ENCODE measurements at places on chromosomes 2 and 18.

DNA sequence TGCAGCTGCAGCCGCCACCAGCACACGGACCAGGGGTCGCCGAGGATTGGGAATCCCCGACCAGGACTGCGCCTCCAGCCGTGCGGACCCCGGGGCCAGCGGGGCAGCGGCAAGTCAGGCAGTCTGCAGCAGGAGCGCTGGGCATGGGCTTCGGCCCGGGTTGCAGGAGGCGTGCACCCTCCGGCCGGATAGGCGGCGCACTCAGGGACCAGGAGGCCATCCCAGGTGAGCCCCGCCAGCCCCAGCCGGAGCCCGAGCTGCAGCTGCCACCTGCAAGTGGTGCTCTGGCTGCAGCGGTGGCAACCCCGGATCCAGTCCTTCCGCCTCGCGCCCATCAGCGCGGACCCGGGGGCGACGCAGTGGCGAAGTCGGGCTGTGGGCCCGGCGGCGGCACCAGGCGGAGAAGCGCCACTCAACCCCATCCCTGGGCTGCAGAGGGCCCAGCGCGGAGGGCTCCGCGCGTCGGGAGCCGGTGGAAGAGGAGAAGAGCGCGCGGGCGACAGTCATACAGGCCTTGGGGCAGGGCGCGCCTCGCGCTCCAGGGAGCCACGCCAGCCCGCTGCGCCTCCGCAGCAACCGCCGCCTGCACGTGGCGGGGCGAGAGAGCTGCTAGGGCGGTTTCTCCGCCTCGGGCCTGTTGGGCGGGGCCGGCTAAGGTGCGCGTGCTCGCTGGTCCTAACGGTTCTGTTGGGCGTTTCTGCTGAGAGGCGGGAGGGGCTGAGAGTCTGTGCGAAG is 73.8 kb downstream of the RPIA start:
- DNase-seq, result no peak

- no peak for DNase-seq
These were observed 140.3 kb upstream of the DDX18 start for GRCh38 chr2:117674172-117674571.

DNA sequence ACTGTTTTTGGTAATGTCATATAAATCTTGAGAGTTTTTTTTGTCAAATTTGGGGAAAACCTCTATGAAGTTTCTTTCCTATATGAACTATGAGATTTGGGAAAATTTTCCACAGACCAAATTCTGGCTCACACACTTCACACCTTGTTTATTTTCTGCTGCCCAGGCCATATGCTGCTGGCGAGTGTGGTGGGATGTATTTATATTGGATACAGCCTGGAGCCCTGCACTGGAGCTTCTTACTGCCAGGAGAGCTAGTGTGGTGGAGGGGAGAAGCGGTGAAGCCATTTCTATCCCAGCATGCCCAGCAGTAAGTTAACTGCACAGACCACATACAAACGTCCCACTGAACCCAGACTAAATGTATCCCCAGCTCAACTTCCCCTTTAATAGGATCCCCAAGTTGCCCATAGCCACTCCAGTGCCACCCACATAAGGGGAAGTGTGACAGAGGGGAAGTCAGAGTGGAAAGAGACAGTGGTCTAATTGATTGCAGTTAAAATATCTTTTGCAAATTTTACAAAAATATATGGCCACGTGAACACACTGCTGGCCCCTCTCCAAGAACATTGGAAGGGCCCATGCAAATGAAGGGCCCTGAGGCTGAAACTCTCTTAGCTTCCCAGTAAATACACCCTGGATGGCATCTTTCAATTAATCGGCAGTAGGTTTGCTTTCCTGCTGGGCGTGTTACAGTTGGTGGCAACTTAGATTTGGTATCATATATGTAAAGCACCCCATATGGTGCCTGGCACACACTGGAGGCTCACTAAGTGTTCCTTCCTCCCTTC is 146.6 kb upstream of the ITGA6 start:
- DNase-seq, result no peak

GRCh38 chr2:8624855-8625398 is 56.9 kb upstream of the ID2 start:
- DNase-seq, result no peak

DNA sequence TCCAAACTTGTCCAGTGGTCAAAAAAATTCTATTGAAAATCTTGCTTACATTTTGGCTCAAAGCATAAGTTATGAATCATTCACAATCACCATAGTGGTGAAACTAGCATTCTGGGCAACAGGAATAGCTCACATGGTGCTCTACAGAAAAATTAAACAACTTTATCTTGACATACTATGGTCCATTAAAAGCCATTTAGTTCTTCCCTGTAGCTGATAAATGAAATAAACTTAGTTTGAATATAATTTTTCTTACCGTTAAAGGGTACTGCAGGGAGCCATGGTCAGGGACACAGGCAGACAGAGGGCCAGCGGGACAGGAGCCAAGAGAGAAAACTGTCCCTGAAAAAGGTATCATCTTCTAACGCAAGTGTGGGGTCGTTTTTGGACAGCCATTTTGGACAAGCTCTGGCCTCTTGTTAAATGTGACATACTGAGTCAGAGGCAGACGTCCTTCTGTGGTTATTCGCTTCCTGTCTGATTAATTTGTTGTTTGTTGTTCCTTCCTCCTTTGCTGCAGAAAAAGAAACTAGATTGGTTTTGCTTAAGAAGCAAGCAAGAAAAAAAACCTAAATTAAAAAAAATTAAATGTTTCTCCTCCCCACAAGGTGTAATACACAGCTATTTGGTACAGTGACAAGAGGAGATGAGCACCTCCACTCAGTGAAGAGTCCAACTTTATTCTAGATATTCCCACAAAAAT is at the start of gene WIPF1:
Gene WIPF1 (minus strand): TSS at position 460 of the 703 bp plus-strand sequence. CDS start 12,231 bp downstream, outside the sequence.
- DNase-seq, result peak; percentile 31

- DNase-seq, result peak; percentile 17
These were observed 181.6 kb downstream of the DNAH6 start for GRCh38 chr2:84697895-84698294.

- DNase-seq, result no peak
These were observed 89.2 kb downstream of the FAM124B start for GRCh38 chr2:224312741-224313140.

DNA sequence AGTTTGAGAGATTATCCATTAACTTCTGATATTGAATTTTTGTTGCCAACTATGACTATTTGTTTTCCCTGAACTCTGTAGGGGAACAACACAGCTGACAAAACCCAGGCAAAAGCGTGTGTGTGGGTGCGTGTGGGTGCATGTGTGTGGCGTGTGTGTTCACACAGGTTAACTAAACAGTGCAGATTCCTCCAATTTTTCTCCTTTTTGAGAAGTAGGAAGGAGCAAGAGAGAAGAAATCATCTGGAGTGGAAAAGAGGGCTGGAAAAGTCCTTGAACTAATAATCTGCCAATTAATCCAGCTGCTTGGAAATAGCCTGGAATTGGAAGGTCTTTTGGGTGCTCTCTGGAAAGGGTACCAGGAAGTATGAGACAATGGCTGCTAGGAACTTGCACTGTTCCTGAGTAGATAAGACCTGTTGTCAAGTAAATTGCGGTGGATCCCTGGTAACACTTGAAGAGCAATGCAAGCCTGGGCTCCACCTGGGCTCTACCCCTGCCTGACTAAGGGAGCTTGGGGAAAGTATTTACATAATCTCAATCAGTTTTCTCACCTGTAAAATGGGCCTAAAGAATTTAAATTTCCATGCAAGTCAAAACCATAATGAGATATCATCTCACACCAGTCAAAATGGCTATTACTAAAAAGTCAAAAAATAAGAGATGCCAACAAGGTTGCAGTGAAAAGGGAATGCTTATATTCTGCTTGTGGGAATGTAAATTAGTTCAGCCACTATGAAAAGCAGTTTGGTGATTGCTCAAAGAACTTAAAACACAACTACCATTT is 40.5 kb upstream of the IL1R1 start:
- no peak for DNase-seq

DNA sequence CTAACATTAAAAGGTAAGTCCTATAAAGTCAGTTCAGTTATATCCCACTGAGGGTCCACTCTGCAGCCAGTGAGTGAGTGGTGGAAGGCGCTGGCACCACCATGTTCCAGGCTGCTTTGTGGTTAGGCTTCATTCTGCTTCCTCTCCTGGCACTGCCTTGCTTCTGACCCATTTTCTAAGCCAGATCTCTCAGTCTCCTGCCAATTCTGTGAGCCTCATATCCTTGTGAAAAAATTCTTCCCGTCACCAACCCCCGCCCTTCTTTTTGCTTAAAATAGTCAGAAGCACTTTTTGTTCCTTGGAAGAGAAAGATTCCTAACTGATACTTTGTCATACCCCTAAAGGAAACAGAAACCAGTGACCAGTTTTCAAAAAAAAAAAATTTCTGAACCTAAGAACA is 139.8 kb upstream of the NCK2 start:
- no peak for DNase-seq

DNA sequence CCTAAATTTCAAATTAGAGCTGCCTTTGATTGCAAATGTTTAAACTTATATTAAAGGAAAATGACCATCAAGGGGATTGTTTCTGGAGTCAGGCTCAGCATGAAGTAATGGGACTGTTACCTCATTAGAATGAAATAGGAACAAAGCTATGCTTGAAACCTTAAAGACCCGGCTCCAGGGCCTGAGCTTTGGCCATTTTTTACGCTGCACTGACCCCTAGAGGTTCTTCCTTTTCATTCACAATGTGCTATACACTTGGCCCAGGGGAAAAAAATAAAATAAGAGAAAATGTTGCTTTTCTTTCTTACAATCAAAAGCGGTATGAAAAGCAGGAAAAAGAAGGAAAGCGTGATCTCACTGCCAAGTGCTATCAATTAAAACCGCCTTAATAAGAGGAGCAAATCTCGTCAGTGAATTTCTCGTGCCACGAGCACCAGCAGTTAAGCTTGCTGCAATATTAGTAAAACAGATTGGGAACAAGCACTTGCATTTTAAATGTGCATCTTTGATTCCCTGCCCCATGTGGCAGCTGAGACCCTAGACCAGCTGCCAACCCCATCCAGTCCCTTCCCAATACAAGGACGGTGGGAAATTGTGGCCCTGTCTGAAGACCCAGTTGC is 96.6 kb downstream of the MBD2 start:
- DNase-seq, result peak; percentile 32

- DNase-seq, result no peak
These were observed 77.4 kb downstream of the NRP2 start for GRCh38 chr2:205759732-205760131.

GRCh38 chr2:169976335-169976851 is 149.1 kb downstream of the UBR3 start:
- no peak for DNase-seq

DNA sequence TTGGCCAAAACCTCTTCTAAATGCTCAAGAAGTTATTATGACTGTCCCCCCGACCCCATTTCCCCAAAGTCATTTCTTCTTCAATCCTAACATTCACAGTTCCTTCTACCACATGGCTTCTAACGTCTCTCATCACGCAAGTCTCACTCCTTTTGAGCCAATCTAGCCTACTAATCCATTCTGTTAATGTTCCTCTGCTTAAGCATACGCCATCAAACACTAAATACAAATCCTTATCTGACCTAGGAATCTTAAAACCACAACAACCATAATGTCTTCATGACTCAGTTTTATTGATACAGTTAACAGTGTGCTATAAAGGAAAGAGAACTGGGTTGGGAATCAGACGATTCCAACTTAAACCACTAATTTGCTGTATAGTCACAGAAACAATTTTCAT is 23.9 kb downstream of the HNRNPLL start:
- DNase-seq, result no peak

DNA sequence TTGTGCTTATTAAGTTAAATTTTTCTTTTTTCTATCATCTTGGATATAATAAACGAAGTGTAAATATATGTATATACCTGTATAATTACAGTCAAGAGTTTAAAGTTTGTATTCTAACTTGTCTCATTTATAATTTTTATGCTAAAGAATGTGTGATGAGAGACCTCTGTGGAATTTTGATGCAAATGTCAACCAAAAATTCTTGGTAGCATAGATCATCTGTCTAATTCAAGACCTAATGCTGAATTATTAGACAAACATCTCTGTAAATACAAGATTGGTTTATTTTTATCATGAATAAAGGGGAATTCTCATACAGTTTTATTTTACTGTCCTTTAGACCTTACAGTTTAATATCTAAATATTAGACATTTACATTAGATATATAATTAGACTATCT is 149.2 kb upstream of the VWC2L start:
- no peak for DNase-seq

DNA sequence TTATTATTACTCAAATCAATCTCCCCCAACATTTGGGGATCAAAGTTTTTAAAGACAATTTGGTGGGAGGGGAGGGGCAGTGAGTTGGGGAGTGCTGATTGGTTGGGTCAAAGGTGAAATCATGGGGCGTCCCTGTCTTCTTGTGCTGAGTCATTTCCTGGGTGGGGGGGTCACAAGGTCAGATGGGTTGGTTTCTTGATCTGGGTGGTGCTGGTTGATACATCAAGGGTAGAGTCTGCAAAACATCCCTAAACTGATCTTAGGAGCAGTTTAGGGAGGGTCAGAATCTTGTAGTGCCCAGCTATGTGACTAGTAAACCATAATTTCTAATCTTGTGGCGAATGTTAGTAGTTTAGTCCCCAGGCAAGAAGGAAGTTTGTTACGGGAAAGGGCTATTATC is 67.4 kb downstream of the MOGAT1 start:
- DNase-seq, result no peak

GRCh38 chr2:214035091-214035852 is 375.6 kb upstream of the VWC2L start:
- no peak for DNase-seq

DNA sequence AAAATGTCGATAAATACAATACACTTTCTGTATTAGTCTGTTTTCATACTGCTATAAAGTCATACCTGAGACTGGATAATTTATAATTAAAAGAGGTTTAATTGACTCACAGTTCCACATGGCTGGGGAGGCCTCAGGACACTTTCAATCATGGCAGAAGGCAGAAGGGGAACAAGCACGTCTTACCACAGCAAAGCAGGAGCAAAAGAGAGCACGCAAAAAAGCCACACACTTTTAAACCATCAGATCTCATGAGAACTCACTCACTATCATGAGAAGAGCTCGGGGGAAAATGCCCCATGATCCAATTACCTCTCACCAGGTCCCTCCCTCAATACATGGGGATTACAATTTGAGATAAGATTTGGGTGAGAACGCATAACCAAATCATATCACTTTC is 256.7 kb downstream of the ANAPC1 start:
- DNase-seq, result no peak

DNA sequence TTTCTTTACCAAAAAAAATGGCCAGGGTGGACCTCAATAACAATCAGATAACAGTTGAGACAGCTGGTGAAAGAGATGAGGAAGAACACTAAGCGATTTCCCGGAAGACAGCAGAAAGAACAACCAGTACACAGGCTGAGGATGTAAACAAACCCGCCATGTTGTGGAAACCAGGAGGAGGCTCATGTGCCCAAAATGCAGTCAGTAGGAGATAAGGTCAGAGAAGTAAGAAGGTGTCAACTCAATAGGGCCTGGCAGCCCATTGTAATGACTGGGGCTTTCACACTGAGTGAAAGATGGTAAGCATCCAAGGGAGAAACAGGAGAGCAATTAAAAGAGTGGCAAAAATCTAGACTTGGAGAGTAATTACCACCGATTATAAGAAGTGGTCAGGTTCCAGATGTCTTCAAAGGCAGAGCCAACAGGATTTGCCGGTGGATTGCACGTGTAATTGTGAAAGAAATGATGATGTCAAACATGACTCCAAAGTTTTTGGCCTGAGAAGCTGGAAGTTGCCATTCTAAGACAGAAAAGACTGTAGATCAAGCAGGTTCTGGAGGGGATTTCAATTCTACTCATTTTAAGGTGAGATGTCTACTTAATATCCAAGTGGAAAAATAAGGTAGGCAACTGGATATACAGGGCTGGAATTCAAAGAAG is 77.7 kb upstream of the CYP1B1 start:
- no peak for DNase-seq
